ENCODE measurements at places on chromosomes 3 and 15.

DNA sequence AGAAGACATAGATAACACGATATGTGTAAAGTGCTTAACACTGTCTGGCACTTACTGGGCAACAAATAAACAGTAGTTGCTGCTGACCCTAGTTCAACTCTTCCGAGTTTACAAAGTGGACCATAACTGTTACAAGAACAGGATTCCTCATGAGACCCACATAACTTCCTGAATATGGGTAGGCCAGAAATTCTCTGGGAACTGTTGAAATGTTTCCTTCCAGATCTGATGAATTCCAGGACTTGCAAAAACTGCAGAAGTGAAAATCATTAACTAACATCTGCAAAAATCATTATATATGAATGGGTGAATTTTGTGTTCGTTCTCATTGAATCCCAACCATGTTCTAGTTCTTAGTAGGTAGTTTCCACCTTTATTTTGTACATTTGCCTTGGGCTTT lies 181.7 kb upstream of the MME start:
- DNase-seq: no peak

DNA sequence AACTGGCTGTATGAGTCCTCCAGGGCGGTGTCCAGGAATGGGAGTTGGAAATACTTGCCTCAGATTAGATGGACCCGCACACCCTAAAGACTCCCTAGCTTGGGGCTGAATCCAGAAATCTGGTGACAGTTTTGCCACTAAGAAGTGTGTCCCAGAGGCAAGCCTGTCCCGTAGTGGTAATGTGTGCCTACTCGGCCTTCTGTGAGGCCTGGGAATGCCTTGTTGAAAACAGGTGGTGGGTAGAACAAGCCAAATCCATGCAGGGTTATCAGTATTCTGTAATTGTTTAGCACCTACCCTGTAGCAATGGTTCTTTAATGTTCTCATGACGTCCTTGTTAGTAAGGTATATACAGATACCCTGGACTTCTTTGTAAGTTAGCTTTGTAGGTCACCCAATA lies 1.6 kb downstream of the C3orf52 start:
- peak; percentile 9 for DNase-seq

DNA sequence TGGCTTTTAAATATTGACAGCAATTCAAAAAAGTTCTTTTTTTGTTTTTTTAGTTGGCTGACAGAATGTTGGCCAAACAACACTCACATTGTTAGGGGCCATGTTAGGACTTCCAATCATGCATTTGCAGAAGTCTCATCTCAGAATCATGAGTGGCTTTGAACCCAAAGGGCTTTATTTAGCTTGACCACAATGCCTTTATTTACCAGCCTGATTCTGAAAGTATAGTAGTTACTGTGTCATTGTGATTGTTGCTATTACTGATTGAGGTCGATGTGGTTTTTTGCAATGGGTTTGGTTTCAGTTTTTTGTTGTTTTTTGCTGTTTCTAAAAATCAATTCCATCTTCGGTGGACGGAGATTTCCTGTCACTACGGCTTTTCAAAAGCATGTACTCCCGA lies 7.2 kb downstream of the GLDN start:
- no peak for DNase-seq

- DNase-seq: no peak
These were observed 102.2 kb upstream of the MANF start for GRCh38 chr3:51282931-51283330.

GRCh38 chr3:30286007-30286669 lies 320.3 kb upstream of the TGFBR2 start:
- DNase-seq: peak; percentile 80

DNA sequence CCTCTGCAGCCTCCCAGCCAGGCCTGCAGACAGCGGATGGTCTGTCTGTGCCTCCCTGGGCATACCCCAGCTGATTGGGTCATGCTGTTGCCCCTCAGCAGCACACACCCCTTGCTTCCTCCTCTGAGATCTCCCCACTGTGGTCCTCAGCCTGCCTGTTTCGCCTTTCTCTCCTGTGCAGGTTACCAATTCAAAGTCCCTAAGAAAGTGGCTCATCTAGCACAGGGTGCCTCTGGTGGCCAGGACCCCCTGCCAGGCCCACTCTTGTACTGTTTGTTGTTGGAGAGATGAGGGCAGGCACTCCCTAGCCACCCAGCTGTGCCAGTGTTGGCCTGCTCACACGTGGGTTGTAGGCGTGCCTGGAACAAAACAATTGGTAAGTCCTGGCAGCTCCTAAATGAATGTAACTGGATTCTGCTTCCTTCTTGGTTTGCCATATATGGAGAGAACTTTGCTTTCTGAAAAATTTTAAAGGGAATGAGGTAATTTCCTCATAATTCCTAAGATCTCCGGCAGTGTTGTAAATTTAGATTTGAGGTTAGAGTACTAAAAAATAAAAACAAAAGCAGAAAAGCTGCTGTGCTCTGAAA lies 213.2 kb upstream of the IL12A start:
- peak; percentile 44 for DNase-seq
